ENCODE measurements at places on chromosomes 16 and 17.

DNA sequence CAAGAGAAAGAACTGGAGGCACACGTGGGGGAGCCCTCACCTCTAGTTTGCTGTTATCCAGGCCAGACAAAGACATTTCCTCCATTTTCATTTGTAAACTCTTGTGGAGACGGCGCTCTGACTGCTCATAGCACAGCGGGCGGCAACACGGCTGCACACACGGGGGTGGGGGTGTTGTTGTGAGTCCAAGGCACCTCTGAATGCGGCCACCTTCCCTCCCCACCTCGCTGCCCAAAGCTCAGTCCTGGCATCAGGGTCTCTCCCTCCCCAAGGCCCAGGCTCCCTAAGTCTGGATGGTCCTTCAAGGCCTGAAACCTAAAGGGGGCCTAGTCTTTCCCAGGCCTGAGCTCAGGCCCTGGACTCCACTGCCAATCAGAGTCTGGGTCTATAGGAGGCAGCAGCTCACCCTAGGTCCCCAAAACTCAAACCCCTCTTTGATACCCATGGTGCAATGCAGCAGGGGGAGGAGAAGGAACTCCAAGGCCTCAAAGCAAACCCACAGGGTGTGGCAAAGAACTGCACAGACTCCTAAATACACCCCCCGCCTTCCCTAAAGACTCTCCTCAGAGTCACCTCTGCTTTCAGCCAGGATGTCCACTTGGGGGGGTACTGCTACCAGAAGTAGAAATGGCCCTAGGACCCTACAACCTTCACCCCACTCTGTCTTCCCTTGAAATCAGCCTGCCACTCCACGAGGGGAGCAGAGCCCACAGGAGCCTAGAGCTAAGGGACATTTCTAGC, 1.5 kb downstream of the ATXN7L3 start:
- DNase-seq = no peak

GRCh38 chr17:72191356-72191755, 70.5 kb downstream of the SOX9 start:
- DNase-seq = no peak

DNA sequence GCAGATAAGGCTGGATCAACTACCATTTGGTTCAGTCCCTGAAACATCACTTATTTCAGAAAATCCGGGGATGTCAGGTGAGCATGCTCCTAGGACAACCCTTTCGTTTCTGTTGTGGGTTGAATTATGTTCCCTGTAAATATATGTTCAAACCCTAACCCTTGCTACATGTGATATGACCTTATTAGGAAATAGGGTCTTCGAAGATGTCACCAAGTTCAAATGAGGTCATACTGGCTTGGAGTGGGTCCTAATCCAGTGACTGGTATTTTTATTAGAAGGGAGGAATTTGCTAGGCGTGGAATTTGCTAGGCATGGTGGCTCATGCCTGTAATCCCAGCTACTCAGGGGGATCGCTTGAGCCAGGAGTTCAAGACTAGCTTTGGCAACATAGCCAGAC, 21.3 kb downstream of the SNX20 start:
- no peak for DNase-seq

GRCh38 chr17:38749223-38750043, 1.3 kb upstream of the PCGF2 start:
- peak; percentile 59 for DNase-seq

DNA sequence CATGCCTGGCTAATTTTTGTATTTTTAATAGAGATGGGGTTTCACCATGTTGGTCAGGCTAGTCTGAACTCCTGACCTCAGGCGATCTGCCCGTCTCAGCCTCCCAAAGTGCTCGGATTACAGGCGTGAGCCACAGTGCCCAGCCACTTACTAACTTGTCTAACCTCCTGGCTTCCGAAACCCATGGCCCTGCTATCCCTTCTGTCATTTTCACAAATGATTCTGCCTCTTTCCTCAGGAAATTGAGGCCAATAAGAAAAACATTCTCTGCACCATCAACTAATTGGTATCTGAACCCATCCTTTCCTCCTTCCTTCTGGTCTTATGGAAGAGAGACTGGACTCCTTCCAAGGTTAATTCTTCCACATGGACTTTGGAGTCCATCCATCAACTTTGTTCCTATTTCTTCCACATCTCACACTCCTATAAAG, 27.9 kb upstream of the TNRC6A start:
- DNase-seq = no peak

DNA sequence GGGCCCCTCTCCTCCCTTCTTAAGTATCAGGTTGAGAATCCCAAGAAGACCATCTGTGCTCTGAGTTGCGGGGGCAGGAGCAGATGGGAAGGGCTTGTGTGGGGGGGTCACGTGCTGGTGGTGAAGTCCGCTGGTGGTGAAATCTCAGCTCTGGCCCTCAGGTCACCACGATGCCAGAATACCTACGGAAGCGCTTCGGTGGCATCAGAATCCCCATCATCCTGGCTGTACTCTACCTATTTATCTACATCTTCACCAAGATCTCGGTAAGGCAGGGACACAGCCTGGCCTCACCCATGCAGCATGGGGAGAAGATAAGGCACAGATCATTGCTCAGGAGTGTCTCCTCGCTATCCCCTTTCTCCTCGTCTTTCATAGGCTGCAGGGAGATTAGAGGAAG, 29.7 kb downstream of the SLC5A11 start:
- DNase-seq = no peak

- DNase-seq = no peak
Observed at GRCh38 chr16:56122251-56122650, 69.0 kb upstream of the GNAO1 start.

GRCh38 chr16:14963281-14964173, 11.3 kb upstream of the PDXDC1 start:
- DNase-seq = no peak

DNA sequence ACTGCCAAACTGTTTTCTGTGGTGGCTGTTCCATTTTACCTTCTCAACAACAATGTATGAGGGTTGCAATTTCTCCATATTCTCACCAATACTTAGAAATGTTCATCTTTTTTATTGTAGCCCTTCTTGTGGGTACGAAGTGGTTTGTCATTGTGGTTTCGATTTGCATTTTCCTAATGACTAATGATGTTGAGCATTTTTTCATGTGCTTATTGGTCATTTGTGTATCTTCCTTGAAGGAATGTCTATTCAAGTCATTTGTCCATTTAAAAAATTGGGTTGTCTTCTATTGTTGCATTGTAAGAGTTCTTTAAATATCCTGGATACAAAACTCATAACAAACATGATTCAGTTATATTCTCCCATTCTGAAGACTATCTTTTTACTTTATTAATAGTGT, 47.5 kb upstream of the CCL2 start:
- DNase-seq = no peak

GRCh38 chr17:79808763-79809529, 12.1 kb upstream of the CBX8 start:
- DNase-seq = no peak

DNA sequence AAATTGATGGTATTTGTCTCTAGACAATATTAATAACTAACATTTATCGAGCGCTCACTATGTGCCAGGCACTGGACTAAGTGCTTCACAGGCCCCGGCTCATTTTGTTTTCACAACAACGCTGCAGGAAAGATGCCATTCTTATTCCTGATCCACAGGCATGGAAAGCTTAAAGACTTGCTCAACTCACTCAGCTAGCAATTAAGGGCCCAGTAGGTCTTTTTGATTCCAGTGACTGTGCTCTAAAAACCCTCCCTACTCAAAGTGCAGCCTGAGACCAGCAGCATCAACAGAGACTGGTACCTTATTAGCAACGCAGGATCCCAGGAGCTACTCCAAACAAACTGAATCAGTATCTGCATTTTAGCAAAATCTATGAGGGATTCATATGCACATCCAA, 35.3 kb downstream of the CUEDC1 start:
- no peak for DNase-seq

- no peak for DNase-seq
Observed at GRCh38 chr16:86653285-86654006, 75.1 kb downstream of the FOXL1 start.

- DNase-seq = peak; percentile 71
Observed at GRCh38 chr17:81869221-81870130, 1.7 kb downstream of the ARHGDIA start.

DNA sequence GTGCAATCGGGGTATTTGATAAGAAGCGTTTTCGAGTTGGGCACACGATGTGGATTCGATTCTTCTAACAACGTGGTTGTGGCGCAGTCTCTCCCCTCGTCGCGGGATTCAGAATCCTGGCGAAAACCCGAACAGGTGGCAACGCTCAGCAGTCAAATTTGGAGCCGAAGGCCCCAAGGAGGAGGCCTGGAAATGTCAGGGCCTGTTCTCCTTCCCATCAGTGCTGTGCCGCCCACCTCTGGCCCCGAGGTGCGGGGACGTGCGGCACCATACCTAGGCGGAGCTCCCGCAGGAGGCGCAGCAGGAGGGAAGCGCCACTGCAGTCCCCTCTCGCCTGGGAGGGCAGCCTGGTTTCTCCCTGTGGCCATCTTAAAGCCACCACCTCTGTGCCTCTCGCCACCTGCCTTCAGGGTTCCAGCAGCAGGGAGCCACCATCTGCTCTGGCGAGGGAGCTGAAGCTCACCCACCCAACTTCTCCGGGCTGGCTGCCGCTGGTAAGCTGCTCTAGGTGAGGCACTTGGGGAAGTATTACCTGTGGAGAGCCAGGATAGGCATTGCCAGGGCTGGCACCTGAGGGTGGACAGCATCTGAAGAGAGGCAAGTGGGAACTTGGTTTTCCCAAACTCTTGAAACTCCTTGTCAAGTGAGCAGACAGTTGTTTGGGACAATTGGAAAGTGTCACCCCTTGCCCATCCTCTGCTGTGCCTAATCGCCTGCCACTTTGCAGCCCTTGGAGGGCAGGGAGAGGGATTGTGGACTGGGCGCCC, 2.6 kb upstream of the AATF start:
- no peak for DNase-seq

DNA sequence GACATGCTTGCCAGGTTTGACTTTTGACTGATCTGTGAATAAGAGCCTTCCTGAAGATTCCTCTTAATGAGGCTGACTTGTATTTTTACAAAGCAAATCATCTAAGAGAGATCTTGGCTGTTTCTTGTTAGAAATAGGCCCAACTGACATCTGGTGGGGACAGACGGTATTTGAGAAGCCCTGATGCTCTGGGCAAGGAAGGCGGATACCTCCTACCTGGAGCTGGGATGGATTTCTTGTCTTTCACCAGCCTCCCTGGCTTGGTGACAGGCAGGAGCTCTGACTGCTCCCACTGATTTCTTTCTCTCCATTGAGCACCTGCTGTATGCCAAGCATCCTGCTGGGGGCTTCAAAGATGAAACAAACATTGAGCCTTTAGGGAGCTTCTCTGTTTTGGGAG, 40.4 kb downstream of the AKAP1 start:
- no peak for DNase-seq

DNA sequence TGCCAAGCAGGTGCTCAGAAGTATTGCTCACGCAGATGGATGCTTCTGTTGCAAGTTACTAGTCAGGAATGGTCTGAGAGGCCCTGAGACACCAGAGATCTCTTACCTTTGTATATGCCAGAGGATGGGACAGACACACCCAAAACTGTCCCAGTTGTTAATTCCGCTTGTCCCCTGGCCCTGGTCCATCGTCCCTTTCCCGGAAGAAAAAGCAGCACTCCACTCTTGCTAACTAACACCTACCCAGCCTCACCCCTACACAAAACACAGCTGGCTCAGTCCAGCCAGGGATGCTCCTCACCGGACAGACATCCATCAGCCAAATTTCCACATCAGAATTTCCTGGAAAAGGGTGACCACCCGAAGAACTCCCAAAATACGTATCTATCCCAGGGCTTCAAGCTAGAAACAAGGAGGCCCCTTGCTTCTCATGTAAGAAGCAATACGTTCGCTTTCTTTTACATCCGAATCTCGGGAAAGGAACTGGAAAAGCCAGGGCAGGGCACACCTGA, 2.0 kb downstream of the GAS7 start:
- no peak for DNase-seq

- DNase-seq = no peak
Observed at GRCh38 chr16:4958510-4959438, 644 bp downstream of the SEC14L5 start.

GRCh38 chr17:45895304-45895968, 1.1 kb downstream of the MAPT start:
- DNase-seq = no peak

GRCh38 chr16:74862743-74863244, 88.2 kb upstream of the FA2H start:
- no peak for DNase-seq

DNA sequence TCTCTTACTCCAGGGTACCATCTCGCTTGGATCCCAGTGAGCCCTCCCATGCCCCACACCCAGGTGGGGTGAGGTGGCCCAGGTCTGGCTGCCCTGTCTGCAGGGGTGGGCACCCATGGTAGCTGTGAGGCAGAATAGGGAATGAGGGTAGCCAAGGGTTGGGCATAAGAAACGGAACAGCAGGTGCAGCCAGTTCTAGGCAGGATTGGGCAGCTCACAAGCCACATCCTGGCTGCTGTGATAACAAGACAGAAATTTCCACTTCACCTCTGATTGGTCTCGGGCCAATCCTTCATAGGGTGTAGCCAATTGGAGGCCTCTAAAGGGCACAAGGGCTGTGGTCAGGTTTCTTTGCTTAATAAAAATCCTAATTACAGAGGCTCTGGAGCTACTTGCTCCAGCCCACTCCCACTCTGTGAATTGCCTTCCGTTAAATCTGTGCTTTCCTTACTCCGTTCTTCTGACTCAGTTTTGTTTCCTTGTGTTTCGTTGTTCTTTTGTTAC, 1.5 kb upstream of the ARHGDIG start:
- DNase-seq = no peak

DNA sequence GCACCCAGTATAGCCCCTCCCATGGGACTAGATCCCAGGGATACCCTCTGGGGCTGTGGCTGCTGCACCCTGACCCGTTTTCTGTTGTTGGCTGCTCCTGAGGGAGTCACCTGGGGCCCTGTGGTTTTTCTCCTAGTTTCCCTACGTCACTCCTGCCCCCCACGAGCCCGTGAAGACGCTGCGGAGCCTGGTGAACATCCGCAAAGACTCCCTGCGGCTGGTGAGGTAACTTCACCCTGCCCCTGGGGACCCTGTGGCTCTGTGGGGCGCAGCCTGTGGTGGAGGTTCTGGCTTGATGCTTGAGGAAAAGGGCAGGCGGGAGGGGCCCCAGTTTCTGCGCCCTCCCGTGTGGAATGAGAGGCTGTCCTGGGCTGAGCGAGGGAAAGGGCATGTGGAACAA, 27.2 kb downstream of the MGRN1 start:
- no peak for DNase-seq
